ENCODE measurements at places on chromosomes 6 and 20.

- DNase-seq: no peak
These were observed 277.4 kb upstream of the CNR1 start for GRCh38 chr6:88443554-88443953.

GRCh38 chr20:60100780-60101179 is 142.6 kb downstream of the CDH26 start:
- no peak for DNase-seq

DNA sequence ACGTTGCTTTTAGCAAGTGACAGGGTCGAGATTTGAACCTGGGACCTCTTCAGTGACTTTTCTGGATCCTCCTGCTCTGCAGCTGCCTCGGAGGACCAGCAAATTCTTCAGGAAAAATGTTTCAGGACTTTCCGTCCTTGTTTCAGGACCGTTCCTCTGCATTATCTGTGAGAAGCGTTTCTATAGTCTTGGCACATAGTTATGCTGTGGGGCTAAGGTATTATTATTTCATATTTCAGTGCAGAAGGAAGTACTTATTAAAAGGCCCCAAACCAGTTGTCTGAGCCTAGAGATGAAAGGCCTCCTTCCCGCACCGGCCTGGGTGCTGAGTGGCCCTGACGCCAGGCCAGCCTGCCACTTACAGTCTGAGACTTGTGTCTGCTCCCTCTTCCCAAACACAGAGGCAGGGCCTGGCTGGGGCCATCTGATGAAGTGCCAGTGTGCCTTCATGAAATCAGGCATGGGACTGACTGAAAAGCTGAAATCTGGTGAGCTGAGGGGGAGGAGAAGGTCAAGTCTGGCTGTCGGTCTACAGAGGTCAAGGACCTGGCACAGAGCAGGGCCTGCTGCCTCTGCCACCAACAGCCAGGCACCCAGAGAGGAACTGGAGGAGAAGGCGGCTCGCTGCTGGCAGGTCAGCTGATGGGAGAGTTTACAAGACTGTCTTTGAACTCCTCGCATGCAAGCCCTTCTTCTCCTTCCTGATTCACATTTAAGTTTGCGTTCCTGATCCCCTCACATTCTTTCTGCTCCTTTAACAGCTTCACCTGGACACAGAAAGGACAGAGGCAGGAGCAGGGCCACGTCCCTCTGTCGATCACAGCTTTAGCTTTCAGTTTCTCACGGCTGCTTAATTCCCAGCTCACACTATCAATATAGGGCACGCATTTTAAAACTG is 8.9 kb upstream of the QKI start:
- no peak for DNase-seq

- peak; percentile 98 for DNase-seq
These were observed 1.1 kb upstream of the ID1 start for GRCh38 chr20:31603822-31604566.

DNA sequence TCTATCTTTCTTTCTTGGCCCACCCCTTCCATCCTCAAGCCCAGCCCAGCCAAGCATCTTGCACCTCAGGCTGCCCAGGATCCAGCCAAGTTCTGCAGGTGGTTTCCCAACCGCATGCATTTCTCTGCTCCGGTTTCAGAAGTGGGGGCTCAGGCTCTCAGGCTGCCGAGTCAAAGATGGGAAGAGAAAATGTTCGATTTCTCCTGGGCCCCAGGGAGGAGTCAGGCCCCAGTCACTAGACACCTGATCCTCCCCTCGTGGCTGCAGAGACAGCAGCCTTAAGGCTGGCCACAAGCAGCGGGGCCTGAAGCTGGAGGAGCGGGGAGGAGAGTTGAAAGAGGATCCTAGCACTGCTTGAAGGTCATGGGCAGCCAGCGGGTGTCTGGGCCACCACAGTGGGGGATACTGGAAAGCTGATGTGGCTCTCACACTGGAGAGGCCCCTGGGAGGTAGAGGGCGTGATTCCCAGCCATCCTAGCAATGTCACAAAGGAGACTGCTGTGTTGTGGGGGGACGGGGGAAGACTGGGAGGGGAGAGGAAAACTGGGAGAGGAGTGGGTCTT is 42.2 kb upstream of the ZFAND3 start:
- no peak for DNase-seq

DNA sequence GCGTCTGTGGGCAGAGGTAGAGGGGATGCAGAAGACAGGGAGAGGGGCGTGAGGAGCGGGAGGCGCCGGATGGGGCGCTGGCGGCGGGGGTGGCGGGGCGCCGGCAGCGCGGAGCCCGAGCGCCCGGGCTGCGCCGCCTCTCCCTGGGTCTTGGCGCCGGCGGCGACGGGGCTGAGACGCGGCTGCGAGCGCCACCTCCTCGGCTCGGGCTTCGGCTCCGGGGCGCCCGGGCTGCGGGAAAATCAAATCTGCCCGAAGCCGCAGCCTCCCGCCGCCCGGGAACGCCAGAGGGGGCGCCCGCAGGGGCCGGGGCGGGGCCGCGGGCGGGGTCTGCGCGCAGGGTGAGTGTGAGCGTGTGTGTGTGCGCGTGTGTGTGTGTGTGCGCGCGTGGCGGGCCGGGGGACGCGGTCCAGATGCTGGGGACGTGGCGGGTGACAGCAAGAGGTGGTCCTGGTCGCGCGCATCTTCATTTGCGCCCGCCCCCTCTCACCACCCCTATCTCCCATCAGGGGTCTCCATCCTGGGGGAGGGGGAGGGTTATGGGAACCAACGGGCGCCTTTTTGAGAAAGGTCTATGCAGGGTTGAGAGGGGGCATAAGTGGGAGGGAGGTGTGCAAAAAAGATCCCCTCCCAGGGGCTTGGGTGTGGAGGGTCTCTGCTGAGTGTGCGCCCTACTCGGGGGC is 646 bp upstream of the CPNE5 start:
- peak; percentile 22 for DNase-seq

- no peak for DNase-seq
These were observed 209.0 kb downstream of the THBS2 start for GRCh38 chr6:169044381-169045230.

GRCh38 chr6:131015630-131016263 is 47.3 kb downstream of the EPB41L2 start:
- DNase-seq: no peak

DNA sequence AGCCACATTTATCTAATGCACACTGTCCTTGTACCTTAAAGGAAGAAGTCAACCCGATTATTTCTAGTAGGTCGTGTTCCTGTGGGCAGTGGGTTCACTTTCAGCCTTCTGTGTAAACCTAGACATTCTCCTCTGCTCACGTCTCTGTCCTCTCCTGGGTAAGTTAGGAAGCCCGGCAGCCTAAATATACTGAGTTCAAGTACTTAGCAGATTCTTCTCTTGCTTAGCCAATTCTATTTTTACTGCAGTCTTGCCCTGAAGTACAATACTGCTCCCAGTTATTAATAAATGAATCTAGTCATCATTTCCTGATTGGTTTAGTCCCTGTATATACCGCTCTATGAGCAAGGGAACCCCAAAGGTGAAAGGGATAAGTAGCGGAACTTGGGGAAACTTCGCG is 14.6 kb upstream of the GPR63 start:
- DNase-seq: no peak

GRCh38 chr6:106250953-106251352 is 74.6 kb downstream of the ATG5 start:
- DNase-seq: no peak

DNA sequence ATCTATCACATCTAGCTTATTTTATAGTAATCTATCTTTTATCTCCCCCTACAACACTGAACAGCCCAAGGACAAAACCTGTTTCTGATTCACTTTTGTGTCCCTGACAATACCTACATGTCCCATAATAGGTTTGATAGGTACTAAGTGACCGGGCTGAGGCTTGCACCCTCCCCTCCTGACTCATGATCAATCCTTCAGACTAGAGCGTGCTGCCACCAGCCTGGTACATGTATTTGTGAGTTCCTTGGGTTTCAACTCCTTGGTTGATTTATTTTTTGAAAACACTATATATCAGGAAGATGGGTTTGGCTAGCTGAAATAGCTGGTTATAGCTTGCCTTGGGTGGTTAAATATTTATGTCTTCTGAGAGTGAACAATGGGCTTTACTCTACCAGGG is 41.6 kb upstream of the RAB23 start:
- no peak for DNase-seq

- DNase-seq: no peak
These were observed 39.5 kb downstream of the TGM3 start for GRCh38 chr20:2335096-2335870.

- DNase-seq: no peak
These were observed 110.3 kb upstream of the NUP153 start for GRCh38 chr6:17816921-17817611.

DNA sequence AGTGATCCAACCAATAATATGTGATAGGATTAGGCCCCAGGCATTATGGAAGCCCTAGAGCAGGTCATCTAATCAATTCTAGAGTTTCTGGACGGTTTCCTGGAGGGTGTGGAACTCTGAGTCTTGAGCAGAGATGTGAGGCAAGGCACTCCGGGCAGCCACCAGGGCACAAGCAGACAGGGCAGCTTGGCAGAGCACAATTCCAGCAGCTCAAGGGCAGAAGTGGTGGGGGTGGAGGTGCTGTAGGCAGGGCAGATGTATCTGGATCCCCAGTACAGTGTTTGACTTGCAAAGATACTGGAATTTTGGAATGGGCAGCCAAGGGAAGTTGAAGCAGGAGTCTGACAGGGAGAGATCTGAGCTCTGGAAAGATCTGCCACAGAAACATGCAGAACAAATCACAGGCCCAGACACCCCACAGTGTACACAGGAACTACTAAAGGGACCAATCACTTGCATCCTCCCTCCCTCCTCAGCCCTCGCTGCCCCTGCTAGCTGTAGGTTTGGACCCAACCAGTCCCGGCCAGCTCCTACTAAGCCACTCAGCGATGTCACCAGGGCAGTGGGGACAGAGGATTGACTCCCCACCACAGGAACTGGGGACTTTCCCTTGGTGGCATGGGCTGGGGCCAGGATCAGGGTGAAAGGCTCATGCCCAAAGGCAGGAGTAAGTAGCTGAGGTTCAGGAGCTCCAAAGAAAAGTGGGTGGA is 47.0 kb downstream of the TFEB start:
- DNase-seq: no peak

- DNase-seq: no peak
These were observed 147.4 kb upstream of the HTR1E start for GRCh38 chr6:86789779-86790411.

DNA sequence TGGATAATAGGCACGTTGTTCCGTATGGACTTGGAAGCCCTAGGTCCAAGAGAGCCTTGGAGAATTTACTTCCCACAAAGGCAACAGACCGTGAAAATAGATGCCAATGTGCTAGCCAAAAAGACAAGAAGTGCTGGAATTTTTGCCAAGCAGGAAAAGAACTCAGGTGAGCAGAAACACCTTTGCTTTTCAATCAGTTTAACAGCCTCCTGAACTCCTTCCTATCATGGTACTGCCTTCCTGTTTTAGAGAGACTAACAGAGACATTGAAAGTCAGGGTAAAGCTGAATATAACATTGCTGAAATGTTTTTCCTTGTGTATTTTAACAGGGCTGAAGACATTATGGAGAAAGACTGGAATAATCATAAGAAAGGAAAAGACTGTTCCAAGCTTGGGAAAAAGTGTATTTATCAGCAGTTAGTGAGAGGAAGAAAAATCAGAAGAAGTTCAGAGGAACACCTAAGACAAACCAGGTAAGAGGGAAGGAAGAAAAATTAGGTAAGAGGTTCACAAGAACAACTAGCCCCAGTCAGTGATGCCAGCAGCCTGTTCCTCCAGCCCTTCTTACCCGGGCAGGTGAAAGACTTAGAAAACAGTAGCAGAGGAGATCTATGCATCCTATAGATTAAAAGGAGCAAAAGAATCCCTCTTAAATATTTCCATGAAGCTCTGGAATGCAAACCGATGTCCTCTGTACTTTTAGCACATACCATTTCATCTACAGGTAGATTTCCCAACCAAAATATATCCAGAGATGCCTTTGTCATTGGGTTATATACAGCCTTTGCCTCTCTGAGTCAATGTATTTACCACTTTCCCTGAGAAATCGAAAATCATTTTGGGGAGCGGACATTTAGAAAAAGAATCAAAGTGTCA is 4.0 kb downstream of the EDN1 start:
- no peak for DNase-seq

DNA sequence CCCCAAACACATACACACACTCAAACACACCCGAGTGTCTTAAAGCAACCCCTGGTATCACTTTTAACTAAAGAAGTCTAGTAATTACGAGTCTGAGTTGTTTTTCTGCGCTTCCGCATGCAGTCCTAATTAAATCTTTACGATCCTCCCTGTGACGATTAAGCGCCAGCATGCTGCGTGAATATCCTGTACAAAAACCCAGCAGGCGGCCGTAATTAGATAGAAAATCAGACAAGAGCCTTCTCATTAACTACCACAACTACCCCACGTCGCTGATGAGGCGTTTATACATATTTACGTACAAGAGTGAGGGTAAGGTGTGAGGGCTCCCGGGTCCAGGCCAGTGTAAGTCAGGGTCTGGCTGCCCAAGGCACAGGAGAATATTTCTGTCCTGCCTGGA is 8.1 kb downstream of the TFAP2B start:
- DNase-seq: no peak

DNA sequence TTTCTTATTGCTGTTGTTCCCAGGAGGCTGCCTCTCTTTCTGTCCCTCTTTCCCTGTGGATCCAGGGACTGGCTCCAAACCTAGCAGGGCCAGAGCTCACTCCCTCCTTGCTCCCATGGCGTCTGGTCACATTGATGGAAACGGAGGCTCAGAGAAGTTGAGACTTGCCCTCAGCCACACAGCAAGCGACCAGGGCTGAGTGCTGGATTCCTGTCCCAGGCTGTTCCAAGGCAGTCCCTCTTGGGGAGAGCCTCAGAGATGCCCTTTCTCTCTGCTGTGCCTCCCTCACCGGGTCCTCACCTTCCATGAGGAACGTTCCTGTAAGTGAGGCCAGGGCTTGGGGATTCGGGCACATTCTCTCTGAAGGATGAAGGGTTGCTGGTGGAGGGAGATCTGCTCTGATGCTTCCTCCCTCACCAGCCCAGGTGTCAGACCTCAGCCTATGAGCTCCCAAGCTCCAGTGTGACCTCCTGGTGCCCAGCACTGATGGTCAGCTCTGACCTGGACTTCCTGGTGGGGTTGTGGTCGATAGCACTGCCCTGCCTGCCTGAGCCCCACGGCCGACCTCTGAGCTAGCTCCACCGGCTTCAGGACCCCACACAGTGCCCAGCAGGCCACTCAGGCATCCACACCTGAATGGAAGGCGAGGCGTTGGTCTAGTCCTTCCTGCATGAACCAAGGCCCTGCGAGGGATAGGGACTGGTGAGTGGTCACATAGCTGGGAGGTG is 26.8 kb downstream of the SUN5 start:
- no peak for DNase-seq

- DNase-seq: no peak
These were observed 218.1 kb upstream of the SOX4 start for GRCh38 chr6:21375151-21376116.

GRCh38 chr6:100880149-100880852 is 828 bp downstream of the ASCC3 start:
- peak; percentile 2 for DNase-seq

GRCh38 chr20:59837623-59838394 is 95.6 kb downstream of the SYCP2 start:
- DNase-seq: no peak

- no peak for DNase-seq
These were observed 19.5 kb downstream of the CPXM1 start for GRCh38 chr20:2780948-2781347.

- no peak for DNase-seq
These were observed 113.8 kb downstream of the CEBPB start for GRCh38 chr20:50304501-50304856.
